ENCODE measurements at places on chromosomes 13 and 19.

- DNase-seq, result no peak
Observed at GRCh38 chr13:85694992-85695391, 104.2 kb downstream of the SLITRK6 start.

DNA sequence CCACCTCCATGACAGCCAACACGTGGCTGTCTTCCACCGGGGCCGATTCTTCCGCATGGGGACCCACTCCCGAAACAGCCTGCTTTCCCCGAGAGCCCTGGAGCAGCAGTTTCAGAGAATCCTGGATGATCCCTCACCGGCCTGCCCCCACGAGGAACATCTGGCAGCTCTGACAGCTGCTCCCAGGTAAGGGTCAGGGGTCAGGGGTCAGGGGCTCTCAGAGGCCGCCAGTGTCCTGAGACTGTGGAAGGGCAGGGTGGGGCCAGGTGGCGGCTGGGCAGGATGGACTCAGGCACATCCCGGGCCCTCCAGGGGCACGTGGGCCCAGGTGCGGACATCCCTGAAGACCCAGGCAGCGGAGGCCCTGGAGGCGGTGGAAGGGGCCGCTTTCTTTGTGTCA, 15.0 kb downstream of the CPT1C start:
- DNase-seq, result no peak

- DNase-seq, result no peak
Observed at GRCh38 chr19:51566489-51567100, 4.5 kb upstream of the ZNF175 start.

- peak; percentile 48 for DNase-seq
Observed at GRCh38 chr19:1465191-1466016, 13.6 kb downstream of the C19orf25 start.

DNA sequence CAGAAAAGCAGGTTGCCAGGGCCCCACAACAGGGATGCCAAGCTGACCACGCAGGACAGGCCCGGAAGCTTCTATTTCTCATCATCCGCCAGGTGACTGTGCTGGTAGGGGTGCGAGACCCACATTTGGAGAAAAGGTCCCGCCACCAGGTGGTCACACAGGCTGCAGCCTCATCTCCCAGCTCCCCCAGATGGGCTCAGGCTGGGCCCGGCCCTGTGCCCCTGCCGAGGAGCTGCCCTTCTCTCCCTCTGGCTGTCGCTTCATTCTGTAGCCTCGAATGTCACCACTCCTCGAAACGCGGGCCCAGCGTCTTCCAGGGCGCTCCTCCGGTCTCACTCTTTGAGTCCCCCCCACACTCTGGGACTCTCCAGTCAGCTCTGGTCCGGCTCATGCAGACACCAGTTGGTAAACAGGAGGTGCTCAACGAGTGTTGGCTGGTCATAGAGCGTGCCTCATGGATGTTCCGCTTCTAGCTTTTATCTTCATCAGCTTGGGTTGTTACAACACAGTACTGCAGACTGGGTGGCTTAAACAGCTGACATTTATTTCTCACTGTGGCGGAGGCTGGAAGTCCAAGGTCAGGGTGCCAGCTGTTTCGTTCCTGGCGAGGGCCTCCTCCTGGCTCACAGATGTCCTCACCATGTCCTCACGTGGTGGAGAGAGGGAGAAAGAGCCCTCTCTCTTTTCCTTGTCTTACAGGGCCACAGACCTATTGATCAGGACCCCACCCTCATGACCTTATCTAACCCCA, 87.1 kb downstream of the TEX29 start:
- DNase-seq, result no peak

GRCh38 chr19:23273022-23273589, 22.9 kb upstream of the ZNF724 start:
- DNase-seq, result no peak

DNA sequence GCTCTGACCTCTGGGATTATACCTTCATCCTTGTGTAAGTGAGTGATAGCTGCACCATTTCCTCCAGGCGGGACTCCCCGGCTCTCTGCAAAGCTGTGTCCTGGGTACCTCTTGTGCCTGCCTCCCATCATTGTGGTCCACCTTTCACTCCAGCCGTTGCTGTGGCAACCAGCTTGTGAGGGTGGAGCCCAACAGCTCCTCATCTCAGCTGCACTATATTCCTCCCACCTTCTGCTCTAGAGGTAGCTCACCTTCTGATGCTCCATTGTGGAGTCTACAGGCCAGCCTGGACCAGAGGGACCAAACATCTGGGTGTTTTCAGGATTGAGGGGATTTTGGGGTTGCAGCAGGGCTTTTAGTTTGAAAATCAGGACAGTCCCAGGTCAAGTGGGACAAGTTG, 708.2 kb downstream of the UQCRFS1 start:
- DNase-seq, result no peak

DNA sequence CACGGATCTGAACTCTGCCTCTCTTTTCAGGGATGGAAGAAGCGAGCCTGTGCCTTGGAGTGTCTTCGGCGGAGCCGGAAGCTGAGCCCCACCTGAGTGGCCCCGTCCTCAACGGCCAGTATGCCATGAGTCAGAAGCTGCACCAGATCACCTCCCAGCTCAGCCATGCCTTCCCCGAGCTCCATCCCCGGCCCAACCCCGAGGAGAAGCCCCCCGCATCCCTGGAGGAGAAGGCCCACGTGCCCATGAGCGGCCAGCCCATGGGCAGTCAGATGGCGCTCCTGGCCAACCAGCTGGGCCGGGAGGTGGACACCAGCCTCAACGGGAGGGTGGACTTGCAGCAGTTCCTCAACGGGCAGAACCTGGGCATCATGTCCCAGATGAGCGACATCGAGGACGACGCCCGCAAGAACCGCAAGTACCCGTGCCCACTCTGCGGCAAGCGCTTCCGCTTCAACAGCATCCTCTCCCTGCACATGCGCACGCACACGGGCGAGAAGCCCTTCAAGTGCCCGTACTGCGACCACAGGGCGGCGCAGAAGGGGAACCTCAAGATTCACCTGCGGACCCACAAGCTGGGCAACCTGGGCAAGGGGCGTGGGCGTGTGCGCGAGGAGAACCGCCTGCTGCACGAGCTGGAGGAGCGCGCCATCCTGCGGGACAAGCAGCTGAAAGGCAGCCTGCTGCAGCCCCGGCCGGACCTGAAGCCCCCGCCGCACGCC, 71.5 kb downstream of the ZNF536 start:
- DNase-seq, result no peak

DNA sequence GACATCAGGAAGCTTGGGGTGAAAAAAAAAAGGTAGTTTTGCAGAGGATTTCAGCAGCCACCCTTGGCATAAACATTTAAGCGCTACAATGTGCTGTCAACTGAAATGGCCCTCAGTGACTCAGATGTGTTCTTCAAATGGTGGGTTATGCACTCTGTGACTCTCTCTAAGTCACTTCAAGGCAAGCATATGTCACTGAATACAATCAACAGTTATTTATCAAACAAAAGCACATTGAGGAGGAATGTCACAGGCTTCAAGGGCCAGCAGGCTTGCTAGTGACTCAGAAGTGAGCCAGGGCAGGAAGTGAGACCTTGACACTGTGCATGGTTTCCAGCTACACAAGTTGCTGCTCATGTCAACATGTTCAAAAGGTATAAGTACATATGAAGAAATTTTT, 523.7 kb upstream of the HTR2A start:
- DNase-seq, result no peak

DNA sequence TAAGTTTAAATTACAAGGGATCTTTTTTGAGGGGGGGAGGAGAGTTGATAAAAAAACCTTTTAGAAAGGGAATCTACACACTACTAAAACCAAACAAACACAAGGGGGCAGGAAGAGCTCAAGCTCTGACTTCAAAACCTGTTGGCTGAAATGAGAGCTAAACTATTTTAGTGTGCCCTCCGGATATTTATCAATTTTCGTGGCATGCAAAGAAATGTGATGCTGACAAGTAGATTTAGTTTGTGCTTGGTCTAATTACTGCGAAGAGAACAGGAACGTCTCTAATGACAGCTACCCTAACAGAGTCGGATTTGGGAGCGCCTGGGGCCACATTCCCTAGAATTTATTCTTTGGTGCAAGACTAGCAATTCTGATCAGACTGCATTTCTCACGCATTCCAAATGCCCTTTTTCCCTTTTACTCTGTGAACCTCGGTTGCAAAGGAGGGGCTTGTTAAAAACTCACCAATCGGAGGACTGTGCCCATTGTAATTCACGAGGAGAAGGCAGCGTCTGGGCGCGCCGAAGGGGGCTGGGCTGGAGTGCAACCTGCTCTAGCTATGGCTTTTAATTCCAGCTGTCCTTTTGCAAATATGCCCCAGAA, 802 bp upstream of the FREM2 start:
- DNase-seq, result no peak

GRCh38 chr13:103140001-103140671, 73.9 kb upstream of the SLC10A2 start:
- peak; percentile 46 for DNase-seq

GRCh38 chr19:42175952-42176648, 41.4 kb downstream of the DEDD2 start:
- peak; percentile 36 for DNase-seq

DNA sequence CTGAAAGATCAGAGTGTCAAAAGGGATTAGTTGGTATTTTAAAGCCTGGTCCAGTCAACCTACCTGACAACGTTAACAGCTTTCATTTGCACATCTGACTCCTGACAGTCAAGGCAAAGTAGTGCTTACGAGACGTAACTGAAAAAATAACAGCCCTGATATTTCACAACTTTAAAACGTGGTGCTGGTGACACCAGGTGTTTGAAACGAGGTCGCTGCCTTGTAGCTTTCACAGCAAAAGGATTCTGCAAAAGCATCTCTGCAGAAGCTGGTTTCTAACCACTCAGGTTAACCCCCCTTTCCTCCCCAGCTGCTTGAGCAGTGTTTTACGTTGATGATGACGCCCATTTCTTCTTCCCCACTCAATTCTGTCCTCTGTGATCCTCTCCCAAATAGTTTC, 23.3 kb downstream of the GGACT start:
- DNase-seq, result no peak

DNA sequence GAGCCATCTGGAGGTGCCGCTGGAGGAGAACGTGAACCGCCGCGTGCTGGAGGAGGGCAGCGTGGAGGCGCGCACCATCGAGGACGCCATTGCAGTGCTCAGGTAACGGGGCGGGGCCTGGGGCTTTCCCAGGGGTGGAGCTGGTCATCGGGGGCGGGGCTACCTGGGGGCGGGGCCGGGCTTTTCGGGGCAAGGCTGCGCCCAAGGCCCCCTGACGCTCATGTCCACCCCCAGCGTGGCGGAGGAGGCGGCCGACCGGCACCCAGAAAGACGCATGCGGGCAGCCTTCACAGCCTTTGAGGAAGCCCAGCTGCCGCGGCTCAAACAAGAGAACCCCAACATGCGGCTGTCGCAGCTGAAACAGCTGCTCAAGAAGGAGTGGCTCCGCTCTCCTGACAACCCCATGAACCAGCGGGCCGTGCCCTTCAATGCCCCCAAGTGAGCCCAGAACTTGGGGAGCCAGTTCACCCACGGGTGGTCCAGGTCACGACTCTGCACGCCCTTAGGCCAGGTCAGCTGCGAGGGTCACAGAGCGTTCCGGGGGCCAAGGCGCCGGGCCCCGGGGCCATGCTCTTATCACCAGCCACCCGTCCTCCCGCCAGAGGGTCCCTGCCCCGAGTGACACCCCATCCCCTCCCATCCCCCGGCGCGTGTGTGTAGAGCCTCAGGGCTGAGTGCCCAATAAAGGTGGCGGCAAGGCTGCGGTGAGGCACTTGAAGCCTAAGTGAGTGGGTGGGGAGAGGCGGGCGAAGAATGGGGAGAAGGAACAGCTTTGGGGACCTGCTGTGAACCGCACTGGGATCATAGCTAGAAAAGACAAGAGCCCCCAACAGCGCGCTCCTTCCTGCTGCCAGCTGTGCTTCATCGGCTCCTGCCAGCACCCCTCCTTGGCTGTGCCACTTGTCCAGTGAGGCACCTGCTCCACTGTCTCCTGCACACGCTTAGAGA, 10.7 kb downstream of the CCDC124 start:
- DNase-seq, result no peak

GRCh38 chr19:40411958-40412499, 1.1 kb downstream of the PRX start:
- no peak for DNase-seq

- DNase-seq, result no peak
Observed at GRCh38 chr19:43305642-43306041, 36.3 kb upstream of the PSG9 start.

GRCh38 chr13:93473441-93474270, 247.0 kb downstream of the GPC6 start:
- no peak for DNase-seq

DNA sequence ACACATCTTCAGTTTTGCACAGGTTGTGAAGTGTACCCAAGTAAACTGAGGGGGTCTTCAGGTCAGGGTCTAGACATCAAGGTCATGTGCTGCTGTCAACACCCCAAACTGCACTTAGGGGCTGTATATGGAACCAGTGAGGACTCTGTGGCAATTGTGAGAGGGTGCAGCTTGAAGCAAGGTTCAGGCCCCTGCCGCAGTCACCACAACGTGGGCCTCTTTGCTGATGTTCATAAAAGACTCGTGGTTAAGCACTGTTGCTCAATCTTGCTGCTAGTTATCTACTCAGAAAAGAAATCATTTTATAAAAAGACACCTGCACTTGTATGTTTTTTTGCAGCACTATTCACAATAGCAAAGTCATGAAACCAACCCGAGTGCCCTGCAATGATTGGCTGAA, 907.4 kb downstream of the UQCRFS1 start:
- DNase-seq, result no peak

- DNase-seq, result no peak
Observed at GRCh38 chr19:55855160-55855559, 18.8 kb downstream of the NLRP4 start.

DNA sequence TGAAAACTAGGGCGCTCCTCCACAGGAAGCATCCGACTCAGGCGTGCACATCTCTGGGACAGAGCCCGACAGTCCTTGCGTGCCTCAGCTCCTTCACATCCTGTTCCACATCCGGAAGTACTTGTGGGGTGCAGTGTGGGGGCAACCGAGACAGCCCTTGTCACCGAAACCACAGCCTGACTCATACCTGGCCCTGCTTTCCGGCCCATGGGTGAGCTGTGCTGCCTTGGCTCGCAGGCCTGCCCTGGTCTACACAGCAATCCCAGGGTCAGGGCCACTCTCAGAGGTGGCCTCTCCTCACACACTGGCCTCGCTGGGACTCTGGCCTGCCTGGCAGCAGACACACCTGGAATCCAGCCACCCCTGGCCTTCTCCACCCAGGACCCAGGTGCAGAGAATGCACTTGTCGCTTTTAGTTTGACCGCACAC, 100.4 kb downstream of the STK24 start:
- peak; percentile 91 for DNase-seq

GRCh38 chr13:99555149-99555548, 53.9 kb downstream of the TM9SF2 start:
- DNase-seq, result no peak
